ENCODE measurements at places on chromosomes 5 and 9. TPM values are rescaled to one million over a fixed set of nuclear protein-coding genes. Genes with fewer than 3 reads are reported as not detected.

Gene PTPN3
- 1.6 TPM for total RNA-seq

Gene PCDHB1
- total RNA-seq = not detected

Gene MSMP
- not detected for total RNA-seq

Gene OR1Q1
- total RNA-seq = not detected

Gene NUDT12
- total RNA-seq = 10.9 TPM

DNA sequence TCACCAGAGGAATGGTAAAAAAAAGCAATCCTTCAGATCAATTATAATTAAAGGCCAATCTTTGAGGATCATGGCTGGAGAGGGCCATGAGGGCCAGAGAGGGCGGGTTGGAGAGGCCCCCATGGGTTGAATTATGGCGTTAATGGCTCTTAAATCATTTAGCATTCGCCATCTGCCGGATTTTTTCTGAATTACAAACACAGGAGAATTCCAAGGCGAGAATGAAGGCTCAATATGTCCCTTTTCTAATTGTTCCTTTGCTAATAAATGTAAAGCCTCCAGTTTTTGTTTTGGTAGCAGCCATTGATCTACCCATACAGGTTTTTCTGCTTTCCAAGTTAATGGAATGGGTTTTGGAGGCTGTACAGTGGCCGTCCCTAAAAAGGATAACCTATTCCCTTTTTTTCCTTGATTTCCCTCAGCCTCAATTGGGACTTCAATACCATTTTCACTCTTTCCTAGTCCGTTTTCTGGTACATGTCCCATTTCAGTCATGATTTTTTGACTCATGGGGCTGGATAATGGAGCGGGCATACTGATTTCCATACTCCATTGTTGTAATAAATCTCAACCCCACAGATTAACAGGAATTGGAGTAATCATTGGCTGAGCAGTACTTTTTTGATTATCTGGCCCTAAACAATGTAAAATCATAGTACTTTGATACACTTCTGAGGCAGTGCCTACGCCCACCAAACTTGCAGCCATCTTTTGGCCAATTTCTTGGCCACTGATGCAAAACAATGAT lies 6.7 kb upstream of the TMEM141 start:
- no peak for DNase-seq

- DNase-seq = no peak
Measured at GRCh38 chr5:128228008-128228407, 144.4 kb downstream of the SLC12A2 start.

- no peak for DNase-seq
Measured at GRCh38 chr5:106267256-106267655, 1403.5 kb downstream of the EFNA5 start.

GRCh38 chr9:131774636-131775035 lies 34.8 kb upstream of the RAPGEF1 start:
- DNase-seq = no peak

DNA sequence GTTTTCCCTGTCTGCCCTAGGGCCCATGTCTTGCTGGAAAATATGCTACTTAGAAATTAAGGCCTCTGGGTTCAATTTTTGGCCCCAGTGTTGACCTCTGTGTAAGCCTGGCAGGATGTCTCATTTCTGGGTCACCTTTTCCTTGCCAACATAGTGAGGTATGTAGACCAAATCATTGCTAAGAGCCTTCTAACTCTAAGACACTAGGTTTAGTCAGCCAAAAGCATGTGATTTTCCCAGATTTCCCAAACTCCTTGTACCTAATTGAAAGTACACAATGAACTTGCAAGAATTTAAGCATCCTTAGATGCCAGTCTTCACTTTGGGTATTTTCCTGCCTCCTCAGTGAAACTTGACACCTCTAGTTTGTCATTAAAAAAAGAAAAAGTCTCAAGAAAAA lies 77.0 kb downstream of the GALNT10 start:
- no peak for DNase-seq

DNA sequence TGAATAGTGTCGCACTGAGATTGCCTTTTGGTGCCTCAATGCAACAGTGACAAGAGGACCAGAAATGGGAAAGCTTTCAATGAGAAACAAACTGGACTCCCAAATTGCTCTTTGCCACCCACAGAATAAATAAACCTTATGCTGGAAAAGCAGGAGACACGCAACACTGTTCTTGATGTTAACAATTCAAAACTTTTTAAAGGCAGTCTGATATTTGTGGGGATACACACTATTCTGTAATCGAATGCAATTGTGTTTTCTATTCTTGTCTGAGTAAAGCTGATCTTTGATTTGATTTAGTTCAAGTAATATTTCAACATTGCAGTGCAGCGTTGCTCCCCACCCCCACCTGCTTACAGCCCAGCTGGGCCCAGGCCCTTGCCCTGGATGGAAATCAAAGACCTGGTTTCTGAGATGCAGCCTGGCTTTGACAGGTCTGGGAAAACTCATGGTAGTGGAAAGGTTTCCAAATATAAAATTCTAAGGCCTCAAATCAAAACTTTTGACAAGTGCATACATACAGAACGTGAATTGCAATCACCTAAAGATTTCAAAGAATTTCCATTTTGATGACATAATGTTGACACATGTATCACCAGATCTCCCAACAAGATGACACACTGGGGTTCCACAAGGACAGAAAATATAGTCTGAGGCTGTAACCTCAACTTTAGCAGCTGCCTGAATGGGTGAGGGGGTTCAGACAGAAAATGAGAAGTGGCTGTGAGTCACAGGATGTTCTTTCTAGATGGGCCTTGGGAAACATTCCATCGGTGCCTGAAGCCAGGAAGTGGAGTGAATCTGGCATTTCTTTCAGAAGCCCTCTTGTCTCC lies 55.1 kb downstream of the ABCA1 start:
- DNase-seq = no peak

- DNase-seq = no peak
Measured at GRCh38 chr9:134335486-134336220, 9.4 kb downstream of the RXRA start.

GRCh38 chr5:157947156-157947555 lies 88.2 kb upstream of the CLINT1 start:
- no peak for DNase-seq

GRCh38 chr5:80866371-80866770 lies 93.8 kb upstream of the RASGRF2 start:
- DNase-seq = no peak

- no peak for DNase-seq
Measured at GRCh38 chr9:81150016-81150625, 539.2 kb downstream of the TLE1 start.

- no peak for DNase-seq
Measured at GRCh38 chr9:74953235-74953751, 581 bp upstream of the C9orf40 start.

DNA sequence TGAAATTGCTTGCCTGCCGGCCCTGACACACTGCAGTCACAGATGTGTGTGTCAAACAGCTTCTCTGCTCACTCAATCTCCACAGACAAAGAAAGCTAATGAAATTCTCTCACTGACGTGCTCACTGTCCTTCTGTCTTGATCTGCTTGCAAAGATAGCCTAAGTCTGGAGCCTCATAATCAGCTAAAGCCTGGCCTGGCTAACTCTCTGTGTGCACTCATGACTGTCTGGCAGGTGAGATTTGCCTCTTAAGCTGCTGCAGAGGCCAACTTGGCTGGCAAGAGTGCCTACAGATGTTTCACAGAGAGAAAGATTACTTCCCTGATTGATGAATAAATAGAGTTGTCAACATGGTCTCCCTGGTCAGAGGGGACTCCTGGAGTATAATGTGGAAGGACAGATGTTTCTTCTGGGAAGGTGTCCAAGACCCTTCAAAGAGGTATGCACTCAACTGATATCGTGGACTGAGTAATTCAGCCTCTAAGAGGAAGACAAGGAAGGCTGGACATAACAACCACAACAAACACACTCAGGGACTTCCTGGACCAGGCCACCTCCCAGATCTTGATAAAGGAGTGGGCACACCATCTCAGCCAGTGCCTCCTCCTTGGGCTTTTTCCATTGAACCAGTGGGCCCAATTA lies 362.0 kb downstream of the SPOCK1 start:
- no peak for DNase-seq

DNA sequence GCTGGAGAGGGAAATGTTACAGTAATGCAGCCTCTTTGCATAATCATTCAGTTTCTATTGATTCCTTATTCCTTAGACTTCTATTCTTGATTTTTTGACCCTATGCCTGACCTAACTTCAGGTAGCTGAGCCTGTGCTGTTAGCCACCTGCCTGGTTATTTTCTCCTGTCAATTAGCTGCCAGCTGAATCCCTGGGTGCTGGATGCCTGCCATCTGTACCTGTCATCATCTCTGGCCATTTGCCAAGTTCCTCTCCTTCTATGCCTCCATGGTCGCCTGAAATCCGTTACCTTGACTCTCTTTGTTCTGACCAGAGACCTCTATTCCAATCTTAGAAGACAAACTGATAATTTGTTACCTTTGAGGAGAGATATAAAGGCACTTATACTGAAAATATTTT lies 178.3 kb downstream of the CAVIN4 start:
- no peak for DNase-seq

DNA sequence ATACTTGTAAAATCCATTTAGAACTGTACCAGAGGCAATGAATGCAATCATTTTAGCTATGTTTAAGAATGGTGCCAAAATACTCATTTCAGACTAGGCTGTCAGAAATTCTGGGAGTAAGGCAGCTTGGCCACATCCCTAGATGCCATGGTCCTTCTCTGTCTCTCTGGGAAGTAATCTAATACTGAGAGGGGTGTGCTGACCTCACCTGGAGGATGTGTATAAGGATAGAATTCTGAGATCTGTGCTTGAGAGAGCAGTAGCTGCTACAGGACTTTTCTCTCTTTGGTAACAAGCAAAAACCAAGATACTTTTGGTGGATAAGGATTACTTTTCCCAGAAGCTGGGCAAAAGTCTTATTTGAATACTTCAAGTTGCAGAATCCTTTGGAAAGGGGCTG lies 68.1 kb upstream of the MRPS30 start:
- DNase-seq = no peak

- no peak for DNase-seq
Measured at GRCh38 chr9:136512651-136513071, 29.8 kb upstream of the SEC16A start.
